Stimulated activated CD4-positive, alpha-beta T cell treated with anti-CD3 and anti-CD28 coated beads, Interleukin-4, amount 100 ng/mL, for 1 hour (primary cell): ENCODE measurements at places on chromosomes 6 and 20.

DNA sequence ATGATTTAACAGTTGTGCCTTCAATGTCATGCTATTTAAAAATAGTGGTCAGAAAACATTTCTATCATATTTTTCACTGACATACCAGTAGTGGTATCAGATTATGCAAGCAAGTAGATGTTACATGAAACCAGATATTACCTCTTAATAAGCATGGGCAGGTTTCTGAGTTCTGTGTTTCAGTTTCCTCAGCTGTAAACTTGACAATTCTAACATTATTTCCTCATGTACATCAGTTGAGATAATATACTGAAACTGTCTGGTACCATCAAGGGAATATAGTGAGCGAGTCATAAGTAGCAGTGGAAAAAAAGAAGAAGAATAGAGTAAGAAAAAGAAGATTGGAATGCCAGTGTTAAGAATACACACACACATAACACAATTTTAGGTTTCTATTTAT is 477.9 kb upstream of the MANEA start:
- no peak for DNase-seq

DNA sequence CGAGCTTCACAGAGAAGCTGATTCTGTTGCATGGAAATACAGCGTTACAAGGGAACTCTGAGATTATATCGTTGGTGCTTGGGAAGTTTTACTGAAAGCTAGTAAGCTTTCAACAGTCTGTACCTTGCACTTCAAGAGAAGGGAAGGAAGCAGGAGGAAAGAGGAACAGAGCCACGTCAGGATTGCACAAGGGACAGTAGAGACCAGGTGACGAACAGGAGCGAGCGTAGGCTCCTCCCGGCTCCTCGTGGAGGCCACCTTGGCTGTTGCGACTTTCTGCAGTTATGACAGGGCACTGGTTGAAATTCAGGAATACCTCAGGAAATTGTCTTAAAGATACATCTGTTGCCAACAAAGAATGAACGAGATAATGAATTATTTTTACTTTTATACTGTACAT is 18.8 kb downstream of the RTF2 start:
- DNase-seq, result no peak

DNA sequence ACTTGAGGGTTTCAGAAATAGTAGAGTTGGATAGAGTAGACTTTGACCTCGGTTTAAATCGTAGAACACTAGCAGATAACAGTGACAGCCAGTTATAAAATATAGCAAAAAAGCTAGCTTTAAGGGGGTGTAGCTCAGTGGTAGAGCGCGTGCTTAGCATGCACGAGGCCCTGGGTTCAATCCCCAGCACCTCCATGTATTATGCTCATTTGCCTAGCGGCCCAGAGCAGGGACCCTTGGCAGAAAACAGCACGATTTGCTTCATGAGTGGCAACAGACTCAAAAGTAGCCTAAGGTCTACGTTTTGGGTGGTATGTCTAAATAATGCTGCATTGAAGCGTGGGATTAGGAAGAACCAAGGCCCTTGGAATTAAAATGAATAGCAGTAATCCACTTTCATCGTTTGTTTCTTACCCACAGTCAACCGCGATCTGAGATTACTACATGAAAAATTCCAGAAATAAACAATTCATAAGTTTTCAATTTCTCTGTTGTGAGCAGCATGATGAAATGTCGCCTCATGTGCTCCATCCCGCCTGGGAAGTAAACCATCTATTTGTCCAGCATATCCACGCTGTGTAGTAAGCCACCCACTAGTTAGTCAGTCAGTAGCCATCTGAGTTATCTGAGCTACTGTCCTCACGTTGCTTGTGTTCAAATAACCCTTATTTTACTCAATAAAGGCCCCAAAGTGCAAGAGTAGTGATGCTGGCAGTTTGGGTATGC is 184.9 kb downstream of the GPX5 start:
- DNase-seq, result no peak

DNA sequence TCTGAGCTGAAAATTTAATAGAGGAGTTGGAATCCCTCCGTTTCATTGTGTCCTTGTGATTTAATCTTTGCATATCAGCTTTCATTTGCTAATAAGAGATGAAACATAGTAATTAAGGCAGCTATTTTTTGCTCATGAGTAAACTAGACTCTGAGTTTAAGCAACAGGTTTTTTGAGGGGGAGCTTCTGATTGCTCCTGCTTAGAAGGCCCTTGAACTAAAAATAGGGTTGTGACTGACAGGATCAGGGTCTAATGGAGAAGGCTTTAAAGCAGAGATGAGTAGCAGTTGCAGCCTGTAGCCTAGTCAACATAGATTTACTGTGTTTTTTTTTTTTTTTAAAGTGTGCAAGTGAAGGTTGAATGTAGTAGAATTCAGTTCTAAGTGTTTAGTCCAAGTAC is 17.4 kb downstream of the HSF2 start:
- DNase-seq, result no peak

DNA sequence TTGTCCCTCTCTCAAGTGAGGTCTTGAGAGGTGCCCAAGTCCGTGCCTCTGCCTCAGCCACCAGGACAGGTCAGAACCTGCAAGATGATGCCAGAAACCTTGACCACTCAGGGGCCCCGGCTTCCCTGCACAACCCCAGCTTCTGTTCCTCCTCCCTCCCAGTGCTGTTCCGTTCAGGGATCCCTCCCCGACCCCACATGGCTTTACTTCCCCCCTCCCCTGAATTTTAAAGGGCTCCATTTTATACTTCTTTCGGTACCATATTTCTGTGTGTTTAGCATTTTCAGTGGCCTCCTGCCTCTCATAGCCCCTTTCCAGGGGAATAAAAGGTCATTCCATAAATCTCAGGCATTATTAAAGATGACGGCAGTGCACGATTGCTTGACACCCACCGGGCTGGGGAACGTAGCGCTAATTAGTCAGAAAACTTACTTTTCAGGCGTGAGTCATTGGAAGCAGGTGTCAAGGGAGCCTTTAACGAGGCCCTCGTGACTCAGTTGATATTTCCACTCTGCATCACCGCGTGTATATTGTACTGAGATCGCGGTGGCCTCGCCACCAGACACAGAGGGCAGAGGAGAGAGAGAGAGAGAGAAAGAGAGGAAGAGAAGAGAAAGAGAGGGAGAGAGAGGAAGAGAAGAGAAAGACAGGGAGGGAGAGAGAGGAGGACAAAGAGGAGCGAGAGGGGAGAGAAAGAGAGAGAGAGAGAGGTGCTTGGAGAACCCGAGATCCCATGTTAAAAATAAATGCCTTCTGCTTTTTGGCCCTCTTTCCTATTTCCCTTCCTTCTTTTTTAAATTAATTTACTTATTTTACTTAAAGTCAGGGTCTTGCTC is 21.3 kb downstream of the KCNG1 start:
- no peak for DNase-seq

DNA sequence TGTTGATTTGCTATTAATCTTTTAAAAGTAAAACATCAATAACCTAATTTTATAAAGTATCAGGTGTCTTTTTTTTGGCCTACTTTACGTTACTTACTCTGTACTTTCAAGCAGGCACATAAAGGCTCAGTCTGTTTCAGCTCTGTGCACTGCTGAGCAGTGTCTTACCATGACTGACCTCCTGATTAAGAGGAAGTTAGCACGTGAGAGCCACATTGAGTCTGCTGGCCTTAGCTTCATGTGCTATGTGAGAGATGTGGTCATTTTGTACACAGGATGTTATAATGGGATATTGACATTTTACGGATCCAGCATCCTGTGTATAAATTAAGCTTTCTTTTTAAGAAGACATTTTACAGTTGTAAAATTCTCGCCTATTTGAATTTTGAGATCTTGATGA is 31.9 kb downstream of the ARID1B start:
- no peak for DNase-seq

DNA sequence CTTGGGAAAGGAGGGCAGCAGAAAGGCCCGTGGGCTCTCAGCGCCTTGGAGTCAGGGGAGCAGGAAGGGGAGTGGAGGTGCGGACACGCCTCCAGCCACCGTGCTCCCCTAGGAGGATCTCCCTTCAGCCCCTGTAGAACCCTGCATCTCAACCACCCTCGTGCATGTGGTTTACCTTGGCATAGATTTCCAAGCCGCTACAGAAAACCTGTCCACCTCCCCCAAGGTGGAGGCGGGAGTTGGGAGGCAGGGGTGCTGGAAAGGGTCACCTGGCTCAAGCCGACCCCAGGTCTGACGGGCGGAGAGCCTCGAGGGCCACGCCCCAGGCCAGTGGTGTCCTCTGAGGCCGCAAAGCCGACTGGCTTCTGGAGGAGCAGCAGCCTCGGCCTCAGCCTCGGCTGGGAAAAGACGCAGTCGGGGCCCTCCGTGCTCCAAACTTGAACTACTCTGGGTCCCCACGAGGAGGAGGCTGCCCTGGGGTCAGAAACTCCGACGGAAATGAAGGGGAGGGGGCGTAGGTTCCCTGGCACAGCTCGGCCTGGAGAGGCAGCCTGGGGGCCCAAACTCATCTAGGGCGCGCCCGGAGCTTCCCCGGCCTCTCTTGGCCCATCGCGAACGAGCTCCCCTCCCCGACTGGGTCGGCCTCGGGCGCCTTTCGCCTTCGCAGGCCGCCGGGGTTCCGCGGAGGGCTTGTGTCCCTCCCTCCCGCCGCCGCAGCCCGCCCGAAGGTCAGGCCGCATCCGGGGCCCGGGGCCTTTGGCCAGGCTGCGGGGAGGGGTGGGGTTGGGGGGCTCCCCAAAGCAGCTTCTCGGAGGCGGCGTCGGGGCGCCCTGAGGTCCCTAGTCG is 6.3 kb upstream of the FOXF2 start:
- no peak for DNase-seq

DNA sequence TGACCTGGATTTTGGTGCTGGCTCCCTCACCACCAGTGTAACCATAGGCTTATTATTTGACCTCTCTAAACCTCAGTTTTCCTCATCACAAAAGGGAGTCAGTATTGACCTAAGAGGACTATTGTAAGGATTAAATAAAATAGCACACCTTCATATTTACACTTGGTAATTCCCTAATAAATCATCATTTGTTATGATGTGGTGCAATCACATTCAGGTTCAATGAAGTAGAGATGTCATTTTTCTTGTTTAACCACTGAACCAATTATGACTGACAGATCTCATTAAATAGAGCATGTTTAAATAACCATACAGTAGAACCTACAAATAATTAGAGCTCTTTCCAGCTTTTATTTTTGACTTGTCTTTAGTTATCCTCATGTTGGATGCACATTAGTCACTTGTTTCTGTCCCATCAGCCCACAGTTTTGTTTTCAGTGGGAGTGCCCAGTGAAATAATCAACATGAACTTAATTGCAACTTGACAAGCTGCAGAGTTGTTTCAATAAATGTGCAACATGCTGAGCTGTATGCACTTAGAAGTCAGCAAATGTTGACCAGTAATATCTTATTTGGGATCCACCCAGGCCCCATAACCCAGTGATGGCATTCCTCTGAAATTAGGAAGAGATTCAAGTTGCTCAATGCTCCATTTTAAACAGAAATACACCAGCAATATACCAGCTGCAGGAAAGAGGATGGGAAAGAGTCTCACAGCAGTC is 451.7 kb upstream of the MARCKS start:
- no peak for DNase-seq

DNA sequence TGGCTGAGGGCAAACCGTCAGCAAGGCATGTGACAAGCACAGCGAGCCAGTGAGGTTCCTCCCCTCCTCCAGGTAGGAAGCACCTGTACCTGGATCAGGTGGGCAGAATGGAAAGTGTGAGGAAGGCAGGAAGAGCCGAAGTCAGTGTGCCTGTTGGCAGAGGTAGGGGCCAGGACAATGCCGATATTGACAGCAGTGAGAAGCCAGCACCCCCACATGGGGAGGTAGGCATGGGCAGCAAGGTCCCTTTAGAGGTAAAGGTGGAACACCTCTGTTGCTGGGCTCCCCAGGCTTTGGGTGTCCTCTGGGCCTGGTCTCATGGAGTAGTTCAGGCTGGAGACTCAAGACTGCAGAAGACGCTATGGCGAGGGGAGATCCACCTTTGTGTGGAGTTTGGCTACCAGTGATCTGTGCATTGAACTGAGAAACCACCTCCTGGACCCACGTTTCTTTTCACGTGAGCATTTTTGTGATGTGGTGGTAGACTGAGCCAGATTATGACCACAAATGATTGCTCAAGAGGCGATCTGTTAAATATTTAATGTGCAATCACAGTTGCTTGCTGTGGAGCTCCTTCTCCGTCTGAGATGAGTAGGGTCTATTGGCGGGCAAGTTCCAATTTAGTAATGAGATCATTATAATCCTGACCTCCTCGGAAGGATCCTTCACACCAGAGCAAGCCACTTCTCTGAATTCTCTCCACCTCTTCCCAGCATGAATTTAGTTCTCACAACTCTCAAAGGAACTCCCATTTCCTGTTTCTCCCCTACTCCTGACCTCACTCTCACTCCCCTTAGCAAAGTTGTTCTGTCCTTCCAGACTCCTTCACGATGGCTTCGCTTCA is 174.8 kb downstream of the CDH26 start:
- DNase-seq, result no peak

DNA sequence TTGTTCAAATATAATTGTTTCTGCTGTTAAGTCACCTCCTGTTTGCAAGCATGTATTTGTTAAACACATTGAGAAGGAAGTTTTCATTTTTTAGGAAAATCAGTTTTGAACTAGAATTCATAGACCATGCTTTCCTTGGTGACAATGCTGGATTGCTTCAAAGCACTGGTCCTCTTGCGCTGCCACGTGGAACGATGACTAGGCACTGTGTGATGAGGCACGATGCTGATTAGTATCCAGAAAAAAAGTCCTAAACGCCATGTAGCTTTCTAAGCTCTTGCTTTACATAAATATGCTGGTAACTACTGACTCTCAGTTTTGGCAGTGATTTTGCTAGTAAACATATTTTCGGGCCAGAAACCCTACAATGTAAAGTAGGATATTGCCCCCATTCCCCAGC is 11.1 kb upstream of the EXOC2 start:
- no peak for DNase-seq

DNA sequence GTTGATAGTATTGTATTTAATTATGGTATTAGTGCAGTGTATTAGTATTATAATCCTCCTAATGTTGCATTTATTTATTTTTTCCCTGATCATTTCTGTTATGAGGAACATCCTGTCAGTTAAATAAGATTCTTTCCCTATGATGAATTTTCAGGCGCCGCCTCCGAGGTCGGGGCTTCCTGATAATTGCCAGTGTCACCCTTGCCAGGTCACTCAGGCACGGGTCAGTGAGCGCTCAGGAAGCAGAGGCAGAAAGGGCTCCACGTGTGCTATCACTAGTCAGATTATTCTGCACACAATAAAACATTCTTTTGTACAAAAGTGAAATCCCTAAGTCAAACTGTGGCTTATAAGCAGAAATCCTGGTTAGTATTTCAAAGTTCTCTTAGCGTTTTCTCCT is 64.8 kb downstream of the TSHZ2 start:
- no peak for DNase-seq

DNA sequence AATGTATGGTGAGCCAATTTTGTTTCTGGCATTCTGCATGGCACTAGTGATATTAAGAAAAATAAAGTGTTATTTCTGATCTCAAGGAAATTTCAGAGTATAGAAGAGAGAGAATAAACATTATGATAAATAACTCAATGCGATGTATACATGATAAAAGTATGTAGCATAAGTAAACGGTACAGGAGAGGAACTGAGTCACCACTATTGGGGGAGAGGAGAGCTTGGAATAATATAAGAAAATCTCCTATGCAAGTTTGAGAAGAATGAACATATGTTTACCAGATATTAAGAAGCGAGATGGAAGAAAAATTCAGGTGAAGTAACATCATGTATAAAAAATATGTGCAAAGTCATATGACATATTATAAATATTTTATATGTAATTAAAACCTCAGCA is 1230.3 kb upstream of the CITED2 start:
- no peak for DNase-seq
